ENCODE measurements at places on chromosomes 6 and 20.

- DNase-seq: no peak
Measured at GRCh38 chr6:52009466-52010140, 77.8 kb downstream of the PKHD1 start.

DNA sequence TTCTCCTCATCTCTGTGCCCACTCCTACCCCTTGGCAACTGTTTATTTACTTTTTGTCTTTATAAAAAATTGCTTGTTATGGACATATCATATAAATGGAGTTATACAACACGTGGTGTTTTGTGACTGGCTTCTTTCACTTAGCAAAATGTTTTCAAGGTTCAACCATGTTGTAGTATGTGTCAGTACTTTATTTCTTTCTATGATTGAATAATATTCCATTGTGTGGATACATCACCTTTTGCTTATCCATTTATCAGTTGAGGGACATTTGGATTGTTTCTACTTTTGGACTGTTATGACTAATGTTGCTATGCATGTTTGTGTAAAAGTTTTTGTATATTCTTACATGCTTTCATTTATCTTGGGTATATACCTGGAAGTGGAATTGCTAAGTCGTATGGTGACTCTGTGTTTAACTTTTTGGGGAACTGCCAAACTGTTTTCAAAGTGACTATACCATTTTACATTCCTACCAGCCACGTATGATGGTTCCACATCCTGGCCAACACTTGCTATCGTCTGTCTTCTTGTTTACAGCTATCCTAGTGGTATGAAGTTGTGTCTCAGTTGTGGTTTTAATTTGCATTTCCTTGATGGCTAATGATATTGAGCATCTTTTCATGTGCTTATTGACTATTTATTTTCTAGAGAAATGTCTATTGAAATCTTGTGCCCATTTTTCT is 84.4 kb downstream of the SLX4IP start:
- no peak for DNase-seq

DNA sequence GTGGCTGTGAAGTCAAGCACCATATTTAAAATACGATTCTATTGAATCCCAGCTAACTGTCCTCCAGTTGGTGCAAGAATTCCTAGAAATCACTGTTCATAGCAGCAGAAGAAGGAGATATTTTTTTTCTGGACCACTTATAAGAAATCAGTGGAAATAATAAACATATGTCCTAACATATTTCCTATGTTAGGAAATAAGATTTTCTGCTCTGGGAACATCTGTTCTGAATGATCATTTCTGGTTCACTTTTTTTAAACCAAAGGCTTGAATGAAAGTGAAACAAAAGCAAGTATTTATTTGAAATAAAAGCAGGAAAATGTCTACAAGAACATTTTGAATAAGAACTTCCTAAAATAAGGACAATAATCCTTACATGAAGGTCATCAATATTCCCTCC is 138.9 kb upstream of the RALGAPA2 start:
- DNase-seq: no peak

DNA sequence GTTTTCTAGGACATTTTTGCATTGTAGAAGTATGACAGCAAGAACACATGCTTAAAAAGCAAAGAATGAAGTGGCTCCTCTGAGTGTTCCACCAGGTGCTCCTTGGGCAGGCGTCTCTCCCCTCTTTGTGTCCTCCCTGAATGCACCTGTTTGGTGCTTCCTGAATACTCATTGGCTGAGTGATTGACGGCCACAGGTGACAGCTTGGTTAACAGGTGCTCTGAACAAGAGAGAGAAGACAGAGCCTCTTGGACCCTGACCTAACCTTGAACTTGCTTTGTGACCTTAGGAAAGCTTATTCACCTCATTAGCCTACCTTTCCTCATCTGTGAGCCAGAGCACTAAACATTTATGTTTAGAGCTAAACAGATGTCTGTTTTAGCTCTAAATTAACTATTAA is 93.7 kb downstream of the TULP4 start:
- no peak for DNase-seq

GRCh38 chr6:37812841-37813240 is 6.7 kb upstream of the ZFAND3 start:
- no peak for DNase-seq

DNA sequence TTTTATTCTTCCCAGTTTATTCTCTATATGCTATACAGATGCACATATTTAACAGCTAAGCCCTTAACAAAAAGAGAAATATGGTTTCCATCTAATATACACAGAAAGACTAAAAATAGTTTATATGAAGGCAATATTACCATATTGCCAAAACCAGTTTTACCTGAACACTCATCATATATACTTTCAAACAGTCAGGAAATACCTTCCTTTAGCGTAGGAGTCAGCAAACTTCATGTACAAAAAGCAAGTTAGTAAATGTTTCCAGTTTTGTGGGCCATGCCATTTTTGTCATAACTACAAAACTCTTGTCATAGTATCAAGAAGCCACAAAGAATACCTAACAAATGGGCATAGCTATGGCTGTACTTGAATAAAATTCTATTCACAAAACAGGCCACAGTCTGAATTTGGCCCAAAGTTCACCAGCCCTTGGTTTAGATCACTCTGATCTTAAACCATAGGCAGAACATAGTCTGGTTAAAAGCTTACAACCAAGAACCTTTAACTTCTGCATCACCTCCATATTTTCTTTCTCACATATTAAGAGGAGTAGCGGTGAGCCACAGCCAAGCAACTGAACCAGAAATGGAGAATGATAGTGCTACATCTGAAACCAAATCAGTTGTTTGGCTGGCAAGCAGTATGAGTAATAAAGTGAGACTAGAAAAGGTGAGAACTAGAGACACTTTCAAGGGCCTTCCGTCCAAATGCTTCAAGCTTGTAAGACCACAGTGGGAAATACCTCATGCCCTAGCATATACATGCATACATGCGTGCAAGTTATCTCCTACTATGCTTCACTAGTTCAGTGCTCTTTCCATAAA is 116.6 kb downstream of the PTPRK start:
- no peak for DNase-seq

DNA sequence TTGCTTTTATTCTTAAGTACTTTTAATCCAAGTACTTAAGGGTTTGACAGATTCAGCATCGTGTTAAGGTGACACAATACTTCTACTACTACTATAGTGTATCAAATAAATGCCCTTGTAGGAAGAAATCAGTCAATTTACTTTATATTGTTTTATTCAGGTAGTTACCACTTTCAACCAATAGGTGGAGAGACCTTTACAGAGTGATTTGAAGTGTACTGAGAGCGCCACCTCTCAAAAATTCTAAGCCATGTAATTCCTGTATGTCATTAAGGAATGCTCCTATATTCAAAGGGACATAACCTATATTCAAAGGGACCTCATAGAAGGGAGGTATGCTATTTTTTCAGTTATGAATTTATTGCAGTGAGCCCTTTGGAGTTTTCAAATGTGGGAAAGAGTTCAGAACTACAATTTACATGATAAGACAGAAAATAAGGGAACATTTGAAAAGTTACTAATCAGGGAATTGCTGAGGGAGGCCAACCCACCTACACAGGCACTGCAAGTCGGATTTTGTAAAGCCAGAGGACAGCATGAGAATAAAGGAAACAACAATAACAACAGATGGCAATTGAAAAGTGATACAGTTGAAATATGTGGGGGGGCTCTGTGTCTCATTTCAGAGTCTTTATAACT is 955.6 kb downstream of the TBC1D32 start:
- DNase-seq: no peak

GRCh38 chr6:63672582-63673129 is 37.1 kb downstream of the PHF3 start:
- no peak for DNase-seq

- no peak for DNase-seq
Measured at GRCh38 chr6:36670271-36670670, 8.2 kb upstream of the CDKN1A start.

- peak; percentile 3 for DNase-seq
Measured at GRCh38 chr6:44304282-44305199, 8.6 kb downstream of the AARS2 start.

- DNase-seq: no peak
Measured at GRCh38 chr6:71088166-71088565, 131.3 kb upstream of the B3GAT2 start.

DNA sequence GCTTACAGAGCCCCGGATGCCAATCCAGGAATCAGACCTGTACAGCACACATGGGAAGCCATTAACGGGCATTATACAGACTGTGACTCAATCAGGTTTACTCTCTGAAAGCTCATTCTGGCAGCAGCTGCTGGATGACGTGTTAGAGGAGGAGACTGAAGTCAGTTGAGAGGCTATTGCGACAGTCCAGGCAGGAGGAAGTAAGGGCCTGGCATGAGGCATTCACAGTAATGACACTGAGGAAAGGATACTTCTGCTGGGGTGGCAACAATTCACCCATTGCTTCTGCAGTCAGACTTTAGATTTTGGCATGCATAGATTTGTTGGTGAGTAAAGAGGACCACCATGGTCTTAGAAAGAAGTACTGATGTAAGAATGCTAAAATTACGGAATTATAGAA is 151.0 kb upstream of the HEY2 start:
- no peak for DNase-seq

- DNase-seq: no peak
Measured at GRCh38 chr20:44733341-44734069, 12.2 kb upstream of the KCNK15 start.

GRCh38 chr6:105573556-105573955 is 170.7 kb upstream of the PREP start:
- no peak for DNase-seq

DNA sequence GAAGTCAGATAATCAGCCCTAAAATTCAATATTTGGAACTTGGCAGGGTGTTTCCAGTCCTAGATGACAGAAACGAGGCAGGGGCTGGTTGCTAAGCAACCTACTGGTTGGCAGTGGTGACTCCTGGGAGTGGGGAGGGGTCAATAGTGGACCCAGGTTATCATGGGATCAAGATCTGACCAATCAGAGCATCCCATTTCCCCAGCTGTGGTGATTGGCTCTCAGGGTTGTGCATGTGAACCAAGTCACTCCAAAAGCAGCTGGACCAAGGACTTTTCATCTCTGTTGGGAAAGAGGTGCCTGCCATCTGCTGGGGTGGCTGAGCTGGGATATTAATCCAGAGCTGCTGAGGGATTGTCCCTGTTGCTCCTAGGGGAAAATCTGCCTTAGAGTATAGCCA is 253.4 kb downstream of the PREX1 start:
- no peak for DNase-seq

DNA sequence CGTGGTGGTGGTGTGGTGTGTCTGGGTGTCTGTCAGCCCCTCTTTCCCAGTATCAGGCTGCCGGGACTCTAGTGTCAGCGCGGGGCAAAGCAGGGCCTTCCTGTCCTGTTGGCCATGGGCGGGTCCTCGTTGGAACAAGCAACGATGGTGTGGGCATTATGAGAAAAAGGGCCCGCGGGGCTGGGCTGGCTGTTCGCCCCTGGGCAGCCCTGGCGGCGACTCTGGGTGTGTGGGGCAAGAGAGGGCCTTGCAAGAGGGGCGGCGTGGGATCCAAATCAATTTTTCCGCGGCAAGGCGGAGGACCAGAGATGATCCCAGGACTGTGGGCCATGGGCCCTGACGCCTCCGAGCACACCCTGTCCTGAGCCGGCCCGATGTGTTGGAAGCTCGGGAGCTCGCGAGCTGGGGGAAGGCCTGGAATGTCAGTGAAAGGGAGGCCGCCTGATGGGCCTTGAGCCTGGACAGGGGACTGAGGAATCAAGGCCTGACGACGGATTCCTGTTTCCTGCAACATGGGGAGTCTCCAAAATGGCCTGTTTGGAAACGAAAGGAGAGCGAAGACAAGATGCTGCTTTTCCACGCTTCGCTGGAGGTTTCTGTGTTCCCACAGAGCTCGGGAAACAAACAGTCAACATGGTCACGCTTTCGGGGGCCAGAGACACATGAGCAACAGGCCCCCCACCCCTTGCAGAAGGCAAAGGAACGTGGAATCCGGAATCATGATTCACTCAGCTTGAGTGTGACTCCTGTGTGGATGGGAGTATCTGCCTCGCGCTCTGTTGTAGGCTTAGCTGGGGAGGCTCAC is 364.7 kb upstream of the DEFB115 start:
- DNase-seq: no peak

- DNase-seq: no peak
Measured at GRCh38 chr6:70236343-70236742, 66.5 kb downstream of the COL9A1 start.

GRCh38 chr6:139062932-139063646 is 34.5 kb downstream of the ABRACL start:
- no peak for DNase-seq

GRCh38 chr6:7267466-7268091 is 45.4 kb downstream of the SSR1 start:
- DNase-seq: no peak

DNA sequence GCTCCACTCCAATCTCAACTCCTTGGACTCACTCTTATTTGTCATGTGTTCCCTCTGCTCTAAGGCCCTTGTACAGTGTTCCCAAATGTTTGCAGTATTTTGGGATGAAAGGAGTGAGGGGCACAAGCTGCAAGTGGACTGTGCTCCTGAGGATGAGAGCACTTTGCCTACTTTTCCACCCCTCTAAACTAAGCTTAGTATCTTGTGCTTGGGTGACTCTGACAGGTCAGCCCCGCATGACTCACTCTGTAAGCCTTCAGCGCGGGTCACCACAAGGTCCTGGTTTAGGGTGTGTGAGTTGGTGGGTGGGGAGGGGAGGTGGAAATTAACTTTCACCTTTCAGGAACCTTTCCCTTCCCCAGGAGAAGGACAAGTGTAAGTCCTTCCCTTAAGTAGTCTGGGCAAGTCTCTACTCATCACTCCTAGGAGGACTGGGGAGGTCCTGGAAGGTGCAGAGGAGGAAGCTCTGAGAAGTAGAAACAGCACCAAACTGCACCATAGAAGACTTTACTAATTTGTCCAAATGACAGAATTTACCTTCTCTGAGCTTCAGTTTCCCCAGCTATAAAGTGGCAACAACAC is 68.8 kb upstream of the EPB41L1 start:
- DNase-seq: no peak

- DNase-seq: no peak
Measured at GRCh38 chr20:51062065-51062464, 39.2 kb upstream of the KCNG1 start.

- DNase-seq: peak; percentile 45
Measured at GRCh38 chr6:157322792-157323254, 496 bp downstream of the TMEM242 start.

- DNase-seq: no peak
Measured at GRCh38 chr20:52731093-52731492, 241.1 kb upstream of the TSHZ2 start.

DNA sequence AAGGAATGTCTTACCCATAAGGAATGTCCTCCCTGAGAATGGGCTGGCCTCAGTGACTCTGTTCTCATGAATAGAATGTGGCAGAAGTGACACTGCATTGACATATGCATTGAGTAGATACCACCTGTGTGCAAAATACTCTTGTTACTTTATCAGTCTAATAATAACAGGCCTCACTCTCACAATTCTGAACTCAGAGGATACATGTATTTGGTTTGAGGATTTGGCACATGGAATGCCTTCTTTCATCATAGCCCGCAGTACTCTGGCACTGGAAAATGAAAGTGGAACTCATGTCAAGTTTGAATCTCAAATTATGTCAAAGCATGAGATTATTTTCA is 52.9 kb upstream of the PLCB4 start:
- DNase-seq: no peak

- no peak for DNase-seq
Measured at GRCh38 chr6:157376241-157376640, 4.7 kb upstream of the ZDHHC14 start.

All from activated CD8-positive, alpha-beta memory T cell treated with anti-CD3 and anti-CD28 coated beads for 1 hour (primary cell).